Activated CD4-positive, alpha-beta T cell treated with anti-CD3 and anti-CD28 coated beads, Interleukin-10, Interleukin-2, amounts not matched to agents 100 ng/mL and 50 ng/mL, durations not matched to agents 16 hours and 8 hours (primary cell): ENCODE measurements at places on chromosomes 12 and 14.

DNA sequence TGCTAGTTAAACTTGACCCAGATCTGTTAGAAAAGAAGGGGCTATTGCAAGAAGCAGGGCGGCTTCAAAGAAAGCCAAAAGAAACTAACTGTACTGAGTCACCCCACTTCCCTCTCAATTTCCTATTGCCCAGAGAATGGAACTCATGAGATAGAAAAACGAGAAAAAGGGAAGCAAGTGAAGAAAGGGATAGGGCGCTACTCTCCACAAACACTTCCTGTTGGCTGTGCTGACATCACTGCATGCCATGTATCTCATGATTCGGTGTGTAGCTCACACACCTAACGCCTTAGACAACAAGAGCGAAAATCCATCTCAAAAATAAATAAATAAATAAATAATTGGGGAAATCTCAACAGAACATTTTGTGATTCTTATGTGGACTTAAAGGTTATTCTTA lies 13.0 kb upstream of the P2RX4 start:
- no peak for DNase-seq

DNA sequence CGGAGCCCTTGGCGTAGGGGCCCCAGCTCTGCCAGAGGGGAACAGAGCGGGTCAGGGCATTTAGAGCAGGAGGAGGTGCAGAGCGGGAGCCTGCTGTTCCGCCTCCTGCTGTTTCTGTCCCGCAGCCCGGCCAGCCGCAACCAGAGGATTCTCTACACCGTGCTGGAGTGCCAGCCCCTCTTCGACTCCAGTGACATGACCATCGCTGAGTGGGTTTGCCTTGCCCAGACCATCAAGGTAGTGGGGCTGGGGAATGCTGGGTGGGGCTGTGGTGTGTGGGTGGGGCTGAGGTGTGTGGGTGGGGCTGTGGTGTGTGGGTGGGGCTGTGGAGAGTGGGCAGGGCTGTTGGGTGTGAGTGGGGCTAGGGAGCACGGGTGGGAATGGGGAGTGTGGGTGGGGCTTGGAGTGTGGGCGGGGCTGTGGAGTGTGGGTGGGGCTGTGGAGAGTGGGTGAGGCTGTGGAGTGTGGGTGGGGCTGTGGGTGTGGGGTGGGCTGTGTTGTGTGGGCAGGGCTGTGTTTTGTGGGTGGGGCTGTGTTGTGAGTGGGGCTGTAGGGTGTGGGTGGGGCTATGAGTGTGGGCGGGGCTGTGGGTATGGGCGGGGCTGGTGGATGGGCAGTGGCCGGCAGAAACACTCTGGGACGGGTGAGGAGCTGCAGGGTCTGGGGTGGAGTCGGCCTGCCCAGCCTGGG lies 8.0 kb downstream of the ASPG start:
- DNase-seq: no peak

GRCh38 chr14:39731912-39732311 lies 299.7 kb upstream of the FBXO33 start:
- DNase-seq: peak; percentile 22

- no peak for DNase-seq
Observed at GRCh38 chr14:55328317-55328716, 57.1 kb downstream of the FBXO34 start.

DNA sequence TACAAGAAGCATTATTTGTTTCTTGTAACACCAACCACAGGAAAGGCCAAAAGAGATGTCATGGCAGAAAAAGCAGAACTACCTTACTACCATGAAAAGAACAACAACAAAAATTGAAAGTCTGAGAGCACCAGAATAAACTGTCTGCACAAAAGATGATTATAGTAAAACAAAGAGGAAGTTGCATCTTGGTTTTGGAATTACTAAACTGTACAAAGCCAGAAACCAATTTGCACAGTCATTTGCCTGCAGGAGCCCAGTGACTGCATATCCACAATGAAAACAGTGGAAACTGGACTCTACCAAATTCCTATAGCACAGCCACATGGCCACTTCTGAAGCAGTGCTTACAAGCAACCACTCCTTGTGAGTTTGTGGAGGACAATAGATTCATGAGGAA lies 276.2 kb downstream of the SSPN start:
- peak; percentile 84 for DNase-seq

DNA sequence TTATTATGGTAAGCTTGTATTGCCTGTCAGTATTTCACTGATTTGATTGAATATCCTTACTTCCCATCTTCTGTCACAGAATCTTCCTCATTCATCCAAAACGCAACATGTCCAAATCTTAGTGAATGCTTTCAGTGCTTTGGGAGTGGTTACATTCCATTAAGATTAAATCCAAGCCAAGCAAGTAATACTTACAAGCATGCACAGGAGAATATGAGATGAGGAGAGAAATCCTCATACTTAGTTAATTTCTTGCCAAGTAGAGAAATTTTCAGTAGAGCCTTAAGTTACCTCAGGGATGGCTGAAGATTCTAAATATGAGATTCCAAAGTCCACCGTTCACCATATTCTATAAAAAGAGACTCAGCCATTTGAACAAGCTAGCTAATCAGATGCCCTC lies 316.0 kb downstream of the RAD51B start:
- DNase-seq: no peak

DNA sequence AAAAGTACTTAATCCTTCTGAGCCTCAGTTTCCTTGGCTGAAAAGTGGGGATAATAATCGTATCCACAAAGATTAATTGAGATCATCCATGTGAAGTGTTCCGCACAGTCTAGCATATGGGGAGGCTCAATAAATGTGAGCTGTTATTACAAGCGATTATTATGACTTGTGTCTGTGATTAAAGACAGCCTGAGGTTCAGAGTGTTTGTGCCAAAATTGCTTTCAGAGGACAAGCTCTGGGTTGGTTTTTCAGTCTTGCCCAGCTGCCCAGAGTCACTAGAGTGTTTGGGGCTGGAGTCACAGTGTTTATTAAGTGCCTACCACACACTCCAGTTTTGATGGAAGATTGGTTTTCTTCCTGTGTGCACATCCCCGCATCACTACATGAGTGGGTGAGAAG lies 53.5 kb downstream of the NTF3 start:
- DNase-seq: no peak

DNA sequence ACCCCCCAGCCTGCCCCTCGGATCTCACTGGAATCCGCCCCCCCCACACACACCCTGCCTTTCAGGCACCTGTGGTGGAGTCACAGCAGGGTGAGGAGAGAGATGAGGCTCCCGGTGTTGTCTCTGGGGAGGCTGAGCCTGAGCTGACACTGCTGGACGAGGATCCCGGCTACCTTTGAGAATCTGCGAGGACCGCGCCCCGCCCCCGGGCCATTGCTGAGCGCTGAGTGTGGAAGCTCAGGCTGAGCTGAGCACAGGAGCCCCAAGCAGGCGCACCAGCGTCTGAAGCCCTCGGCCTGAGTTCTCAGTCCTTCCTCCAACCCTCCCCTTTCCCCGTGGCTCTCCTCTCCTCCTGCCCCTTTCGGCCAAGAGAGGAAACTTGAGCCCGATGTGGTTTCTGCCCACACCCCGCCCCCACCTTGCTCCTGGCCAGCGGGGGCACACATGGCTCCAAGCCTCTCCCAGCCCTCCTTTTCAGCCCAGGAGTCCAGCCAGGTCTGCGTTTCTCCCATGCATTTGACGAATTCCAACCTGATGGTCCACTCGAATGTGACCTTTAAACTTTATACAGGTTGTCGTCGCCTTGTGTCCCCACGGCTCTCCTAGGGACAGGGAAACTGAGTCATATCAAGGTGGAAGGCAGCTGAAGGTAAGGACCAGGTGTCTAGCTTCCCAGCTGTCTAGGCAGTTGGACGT lies at the start of gene NFE2:
Gene NFE2 (minus strand): TSS at position 284 of the 696 bp plus-strand sequence. CDS start 5,767 bp downstream, outside the sequence.
- DNase-seq: no peak
